ENCODE measurements at places on chromosomes 5 and 9. TPM values are rescaled to one million over a fixed set of nuclear protein-coding genes. Genes with fewer than 3 reads are reported as not detected.

DNA sequence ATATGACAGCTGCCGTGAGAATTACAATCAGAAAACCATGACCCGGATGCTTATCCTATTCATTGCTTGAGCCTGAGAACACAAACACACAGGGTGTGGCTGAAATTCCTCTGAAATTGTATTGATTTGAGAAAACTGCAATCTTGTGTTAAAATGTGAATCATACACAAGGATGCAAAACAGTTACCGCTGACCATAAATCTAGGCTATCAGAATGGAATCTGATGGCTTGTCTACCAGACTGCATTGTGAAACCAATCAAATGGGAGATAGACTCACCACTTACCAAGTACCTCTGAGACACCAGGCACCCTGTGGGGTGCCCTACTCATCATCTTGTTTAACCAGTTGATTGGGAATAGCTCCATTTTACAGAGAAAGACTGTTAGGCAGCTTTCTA is 188.7 kb upstream of the MSX2 start:
- DNase-seq, result no peak

Gene MYOT
- total RNA-seq, result 1.1 TPM

Gene HAPLN1
- 0.13 TPM for total RNA-seq

- DNase-seq, result no peak
These were observed 37.2 kb downstream of the HEXB start for GRCh38 chr5:74722271-74722670.

DNA sequence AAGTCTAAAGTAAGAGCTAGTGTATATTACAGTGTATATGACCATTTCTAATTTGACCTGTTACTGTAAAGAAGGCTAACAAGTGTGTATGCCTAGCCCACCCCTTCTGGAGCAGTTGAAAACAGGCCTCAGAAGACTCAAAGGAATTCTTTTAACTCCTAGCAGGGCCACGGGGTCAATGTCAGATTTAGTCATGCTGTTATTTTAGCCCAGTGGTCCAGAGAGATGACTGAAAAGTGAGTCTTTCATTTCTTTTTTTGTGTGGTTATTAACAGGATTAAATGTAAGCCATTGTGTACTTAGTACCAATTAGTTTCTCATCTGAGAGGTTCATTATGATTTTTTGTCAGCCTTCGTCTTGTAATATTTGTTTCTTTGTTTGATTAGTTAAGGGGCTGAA is 24.4 kb downstream of the ZCCHC7 start:
- DNase-seq, result no peak

- DNase-seq, result peak; percentile 41
These were observed 9.0 kb downstream of the PRRC2B start for GRCh38 chr9:131402738-131403492.

DNA sequence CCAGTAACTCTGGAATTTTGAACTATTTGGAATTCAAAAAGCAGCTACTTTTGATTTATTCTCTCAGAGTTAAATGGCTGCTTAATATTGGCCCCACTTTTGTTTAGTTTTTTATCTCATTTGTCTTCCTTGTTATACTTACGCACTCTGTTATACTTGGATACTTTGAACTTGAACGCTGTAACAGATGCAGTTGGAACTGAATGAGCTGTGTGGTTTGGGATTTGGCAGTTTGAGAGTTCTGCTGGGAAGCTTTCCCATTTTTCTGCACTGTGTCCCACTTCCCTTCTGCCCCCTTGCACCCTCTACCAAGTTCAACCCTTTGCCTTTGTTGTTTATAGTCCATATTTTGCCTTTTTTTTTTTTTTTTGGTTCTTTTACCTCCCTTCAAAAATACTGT is 3.8 kb downstream of the RHOBTB3 start:
- DNase-seq, result no peak

GRCh38 chr9:96342571-96343245 is 40.7 kb upstream of the HSD17B3 start:
- no peak for DNase-seq

GRCh38 chr5:134206627-134207160 is 19.2 kb downstream of the PPP2CA start:
- no peak for DNase-seq

DNA sequence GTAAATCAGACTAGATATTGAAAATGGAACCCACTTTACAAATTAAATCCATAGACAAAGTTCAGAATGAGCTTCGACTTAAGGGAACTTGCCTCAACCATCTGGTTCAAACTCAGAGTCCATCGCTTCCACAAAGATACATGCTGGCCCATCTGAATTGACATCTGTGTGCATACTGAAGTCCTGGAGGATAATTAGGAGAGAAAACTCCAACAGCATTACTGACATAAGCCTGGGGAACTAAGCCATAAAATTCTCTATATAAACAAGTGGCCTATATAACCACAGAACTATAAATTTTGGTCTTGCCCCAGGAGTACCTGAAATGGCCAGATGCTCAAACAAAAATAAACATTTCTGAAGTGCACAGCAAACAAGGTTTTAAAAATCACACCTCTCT is 94.4 kb downstream of the IZUMO3 start:
- no peak for DNase-seq

GRCh38 chr9:123544007-123544827 is 188.2 kb downstream of the CRB2 start:
- DNase-seq, result no peak

Gene PCDHA12
- total RNA-seq, result not detected

Gene IFNK
- total RNA-seq, result not detected

DNA sequence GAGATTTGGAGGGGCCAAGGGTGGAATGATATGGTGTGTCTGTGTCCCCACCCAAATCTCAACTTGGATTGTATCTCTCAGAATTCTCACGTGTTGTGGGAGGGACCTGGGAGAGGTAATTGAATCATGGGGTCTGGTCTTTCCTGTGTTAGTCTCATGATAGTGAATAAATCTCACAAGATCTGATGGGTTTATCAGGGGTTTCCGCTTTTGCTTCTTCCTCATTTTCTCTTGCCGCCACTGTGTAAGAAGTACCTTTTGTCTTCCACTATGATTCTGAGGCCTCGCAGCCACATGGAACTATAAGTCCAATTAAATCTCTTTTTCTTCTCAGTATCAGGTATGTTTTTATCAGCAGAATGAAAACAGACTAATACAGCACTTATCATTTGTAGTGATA is 29.5 kb upstream of the SPIN1 start:
- no peak for DNase-seq

Gene CRB2
- 0.27 TPM for total RNA-seq

DNA sequence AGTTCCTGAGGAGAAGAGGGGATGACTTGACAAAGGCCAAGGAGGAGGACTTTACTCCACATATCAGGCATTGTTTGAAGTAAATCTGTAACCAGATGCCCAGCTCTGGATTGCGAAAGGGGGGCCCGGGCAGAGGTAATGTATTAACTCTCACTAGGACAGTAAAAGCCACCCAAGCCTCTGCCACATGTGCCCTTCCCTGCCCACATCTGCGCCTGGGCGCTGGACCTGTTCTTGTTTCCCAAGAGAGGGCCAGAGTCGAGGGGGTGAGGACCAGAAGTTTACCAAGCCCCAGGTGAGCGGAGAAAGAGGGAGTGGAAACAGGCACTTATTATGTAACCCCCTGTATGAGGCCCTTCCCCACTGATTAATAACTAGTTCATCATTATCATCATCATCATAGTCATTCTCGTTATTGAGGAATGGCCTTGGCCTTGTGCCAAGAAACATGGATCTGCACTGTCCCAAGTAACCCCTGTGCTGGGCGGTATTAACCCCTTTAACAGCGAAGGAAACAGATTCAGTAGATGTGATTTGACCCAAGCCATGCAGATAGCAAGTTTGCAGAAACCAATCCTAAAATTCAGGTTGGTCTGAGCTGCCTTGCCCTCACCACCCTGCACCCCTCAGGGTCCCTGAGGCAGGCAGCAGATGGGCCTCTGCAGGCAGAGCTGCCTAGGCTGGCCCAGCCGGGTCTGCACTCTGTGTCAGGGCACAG is at the start of gene SLC23A1:
TSS of gene SLC23A1 (minus strand) at position 23 of the 718 bp plus-strand sequence. CDS start 44 bp downstream, outside the sequence.
- peak; percentile 87 for DNase-seq

Gene SERF1B
- 46.9 TPM for total RNA-seq

DNA sequence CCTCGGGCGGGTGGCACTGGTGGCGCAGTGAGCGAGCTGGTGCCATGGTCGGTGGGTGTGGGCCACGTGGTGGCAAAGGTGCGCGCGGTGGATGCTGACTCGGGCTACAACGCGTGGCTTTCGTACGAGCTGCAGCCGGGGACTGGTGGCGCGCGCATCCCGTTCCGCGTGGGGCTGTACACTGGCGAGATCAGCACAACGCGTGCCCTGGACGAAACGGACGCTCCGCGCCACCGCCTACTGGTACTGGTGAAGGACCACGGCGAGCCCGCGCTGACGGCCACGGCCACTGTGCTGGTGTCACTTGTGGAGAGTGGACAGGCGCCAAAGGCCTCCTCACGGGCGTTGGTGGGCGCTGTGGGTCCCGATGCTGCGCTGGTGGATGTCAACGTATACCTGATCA is 2.0 kb downstream of the PCDHA4 start:
- no peak for DNase-seq

DNA sequence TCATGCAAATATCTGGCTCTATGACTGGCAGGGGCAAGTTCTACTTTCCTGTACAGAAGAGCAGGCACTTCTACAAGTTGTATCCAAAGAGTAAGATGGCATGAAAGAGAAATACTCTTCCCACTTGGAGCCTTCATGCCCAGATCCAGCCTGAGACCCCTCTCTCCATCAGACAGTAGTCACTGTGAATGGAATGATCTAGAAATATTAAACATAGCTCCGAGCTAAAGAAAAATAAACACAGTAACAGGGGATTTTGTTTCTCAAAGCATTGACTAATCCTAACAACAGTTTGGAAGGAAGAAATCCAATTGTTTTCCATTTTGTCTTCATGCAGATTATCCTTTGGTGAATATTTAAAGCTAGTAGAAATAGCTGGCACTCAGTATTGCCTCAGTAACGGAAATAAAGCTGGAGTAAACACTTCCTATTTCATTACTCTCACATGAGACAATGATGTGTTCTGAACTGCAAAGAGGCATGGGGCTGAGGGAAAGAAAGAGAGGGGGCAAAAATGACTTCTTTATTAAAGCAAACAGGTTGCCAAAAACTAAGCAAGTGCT is 100.0 kb downstream of the SEMA5A start:
- no peak for DNase-seq

Gene CCDC192
- not detected for total RNA-seq

DNA sequence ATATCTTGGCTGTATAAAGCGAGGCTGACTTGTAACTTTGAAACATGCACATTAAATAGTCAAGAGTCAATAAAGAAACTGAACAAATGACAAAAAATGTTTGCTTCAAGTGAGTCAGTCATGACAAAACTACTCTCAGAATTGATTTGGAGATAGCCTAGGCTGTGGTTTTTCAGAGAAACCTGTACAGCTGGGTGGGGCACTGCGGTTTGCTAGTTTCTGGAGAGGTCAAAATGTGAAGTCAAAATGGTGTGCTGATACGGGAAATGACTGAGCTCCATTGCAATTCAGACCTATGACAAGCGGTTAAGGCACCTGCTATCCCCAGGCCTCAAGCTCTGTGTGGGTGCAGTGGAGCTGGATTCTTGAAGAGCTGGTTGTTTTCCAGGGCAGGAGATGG is 10.3 kb upstream of the CD180 start:
- DNase-seq, result peak; percentile 91

DNA sequence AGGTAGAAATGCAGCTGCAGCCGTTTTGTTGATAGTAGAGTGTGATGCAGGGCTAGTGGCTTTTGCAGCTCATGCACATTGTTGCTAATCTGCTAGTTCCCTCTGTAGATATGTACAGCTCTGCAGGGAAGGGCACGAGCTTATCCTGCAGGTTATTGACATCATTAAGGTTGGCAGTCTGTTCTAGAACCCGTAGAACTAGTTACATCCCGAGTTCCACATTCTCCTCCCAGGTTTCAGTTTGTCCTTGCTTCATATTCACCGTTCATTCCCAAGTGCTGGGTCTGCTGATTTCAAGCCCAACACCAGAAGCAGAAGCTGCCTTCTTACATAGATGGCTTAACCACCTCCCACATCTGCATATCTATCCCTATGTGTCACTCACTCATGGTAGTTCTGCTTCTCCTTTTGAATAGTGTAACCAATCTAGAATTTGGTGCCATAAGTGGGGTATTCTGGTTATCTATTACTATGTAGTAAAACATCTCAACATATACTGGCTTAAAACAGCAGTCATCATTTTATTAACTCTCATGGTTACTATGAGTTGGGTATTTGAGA is 38.1 kb downstream of the CRHBP start:
- no peak for DNase-seq

DNA sequence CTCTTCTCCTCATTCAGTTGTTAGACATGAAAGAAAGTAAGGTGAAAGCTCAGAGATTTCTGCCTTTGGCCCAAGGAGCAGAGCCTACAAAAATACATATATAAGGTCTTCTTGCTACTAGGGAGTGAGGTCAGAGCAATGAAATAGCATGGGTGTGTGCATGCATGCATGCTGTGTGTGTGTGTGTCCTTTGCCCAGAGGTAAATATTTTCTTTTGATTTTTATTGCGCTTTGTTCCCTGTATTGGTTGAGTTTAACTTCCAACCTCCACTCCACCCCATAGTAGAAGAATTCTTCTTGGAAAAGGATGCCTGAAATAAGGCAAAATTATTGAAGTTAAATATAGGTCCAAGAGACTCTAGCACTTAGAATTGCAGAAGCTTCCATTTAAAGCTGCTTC is 248.0 kb upstream of the PTGER4 start:
- no peak for DNase-seq

Gene ANGPTL2
- total RNA-seq, result 2.8 TPM

- DNase-seq, result no peak
These were observed 155.3 kb upstream of the ABCA1 start for GRCh38 chr9:105083256-105083655.

Gene AQP7
- 66.2 TPM for total RNA-seq

- no peak for DNase-seq
These were observed 8.3 kb downstream of the ADRB2 start for GRCh38 chr5:148834689-148835088.

- DNase-seq, result no peak
These were observed 62.8 kb downstream of the CD180 start for GRCh38 chr5:67133776-67134175.

DNA sequence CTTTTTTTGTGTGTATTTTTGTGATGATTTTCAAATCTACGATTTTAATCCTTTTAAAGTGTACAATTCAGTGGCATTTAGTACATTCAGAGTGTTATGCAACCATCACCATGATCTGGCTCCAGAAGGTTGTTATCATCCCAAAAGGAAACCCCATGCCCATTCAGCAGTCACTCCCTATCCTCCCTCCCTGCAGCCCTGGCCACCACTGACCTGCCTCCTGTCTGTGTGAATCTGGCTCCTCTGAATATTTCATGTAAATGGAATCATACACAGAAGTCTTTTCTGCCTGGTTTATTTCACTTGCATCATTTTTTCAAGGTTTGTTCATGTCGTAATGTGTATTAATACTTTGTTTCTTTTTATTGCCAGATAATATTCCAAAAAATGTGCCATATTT is 32.5 kb downstream of the HABP4 start:
- DNase-seq, result no peak

DNA sequence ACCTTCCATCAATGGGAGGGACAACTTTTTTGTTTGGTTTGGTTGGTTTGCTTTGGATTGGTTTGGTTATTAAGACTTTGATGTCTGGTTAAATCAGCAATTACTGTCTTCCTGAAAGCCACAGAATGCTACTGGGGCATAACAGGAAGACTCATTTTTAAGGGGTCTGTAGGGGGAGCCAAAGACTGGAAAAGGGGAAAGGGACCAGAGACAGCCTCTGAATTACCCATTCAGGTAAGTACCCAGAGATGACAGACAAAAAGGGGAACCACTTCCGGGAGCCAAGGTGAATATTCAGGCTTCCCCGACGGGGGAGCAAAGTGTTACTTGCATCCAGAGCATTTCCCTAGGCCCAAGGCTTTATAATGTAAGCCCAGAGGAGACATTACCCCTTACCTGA is 4.6 kb upstream of the FEM1C start:
- DNase-seq, result no peak

- DNase-seq, result no peak
These were observed 330.8 kb upstream of the RFX3 start for GRCh38 chr9:3856592-3856991.

Gene ANKRD34B
- total RNA-seq, result not detected
